ENCODE measurements at places on chromosomes 5 and 9.

DNA sequence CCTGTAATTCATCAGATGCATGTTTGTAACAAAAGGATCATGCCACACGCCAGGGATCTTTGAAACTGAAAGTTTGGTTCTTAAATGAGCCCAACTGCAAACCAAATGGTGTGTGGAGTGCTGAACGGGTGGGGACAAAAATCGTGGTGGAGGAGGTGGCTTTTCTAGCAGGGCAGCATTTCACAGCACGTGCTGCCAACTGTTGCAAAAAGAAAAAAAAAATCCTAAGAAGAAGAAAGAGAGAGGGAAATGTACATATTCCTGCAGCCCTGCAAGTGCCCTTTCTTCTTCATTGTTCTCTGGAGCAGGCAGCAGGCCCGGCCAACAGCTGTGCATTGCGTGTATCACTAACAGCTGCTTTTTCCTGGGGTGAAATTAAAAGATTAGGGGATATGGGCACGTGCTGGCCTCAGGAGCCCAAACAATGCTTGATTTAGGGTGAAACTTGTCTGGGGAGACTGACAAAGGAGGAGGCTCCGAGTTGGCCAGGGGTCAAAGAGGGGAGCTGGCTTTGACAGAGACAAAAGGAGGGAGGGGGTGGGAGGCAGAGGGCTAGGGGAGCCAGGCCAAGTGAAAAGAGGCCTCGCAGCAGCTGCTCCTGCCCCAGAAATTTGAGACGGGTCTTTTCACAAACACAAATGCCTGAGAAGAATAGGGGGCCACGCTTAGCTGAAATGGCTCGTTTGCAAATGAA is 73.0 kb downstream of the GADD45G start:
- no peak for DNase-seq

DNA sequence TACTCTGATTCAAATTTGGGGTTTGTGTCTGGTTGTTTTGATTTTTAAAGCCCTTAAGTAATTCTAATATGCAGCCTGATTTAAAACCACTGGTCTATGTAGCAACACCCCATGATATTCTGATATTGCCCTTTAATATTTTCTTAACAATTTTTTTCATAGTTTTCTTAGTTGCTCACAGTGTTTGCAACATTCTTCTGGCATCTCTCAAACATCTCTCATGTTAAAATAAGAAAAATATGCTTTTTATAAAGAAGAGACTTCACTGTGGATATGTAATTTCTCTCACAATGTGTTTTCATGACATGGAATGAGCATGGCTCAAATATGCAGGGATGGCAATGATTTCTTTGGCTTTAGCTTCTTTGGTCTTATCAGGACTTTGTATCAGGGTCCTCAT is 183.7 kb downstream of the TAF11L14 start:
- no peak for DNase-seq

- DNase-seq: no peak
These were observed at the start of gene MVB12B for GRCh38 chr9:126326228-126327005. Gene MVB12B (plus strand): TSS chr9:126326829. CDS start chr9:126326930, 101 bp downstream.

GRCh38 chr5:59487772-59488729 is 405.5 kb downstream of the PDE4D start:
- no peak for DNase-seq

DNA sequence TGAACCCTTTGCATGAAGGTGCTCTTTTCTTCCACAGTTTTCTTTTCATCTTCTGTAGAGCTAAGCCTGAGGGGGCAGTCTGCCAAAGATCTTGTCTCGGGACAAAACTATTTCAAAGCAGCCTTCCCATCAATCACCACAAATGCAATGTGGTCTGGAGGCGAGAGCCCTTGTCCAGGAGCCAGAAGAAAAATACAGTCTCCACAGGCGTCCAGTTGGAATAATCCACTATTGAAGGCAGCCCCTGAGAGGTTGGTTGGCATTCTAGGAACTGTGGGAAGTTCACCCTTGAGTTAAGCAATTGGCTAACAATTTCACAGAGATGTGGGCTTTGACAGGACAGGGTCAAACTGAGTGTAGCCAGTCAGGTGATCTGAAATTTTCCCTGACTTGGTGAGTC is 72.0 kb downstream of the SEMA6A start:
- DNase-seq: no peak

Data from foreskin melanocyte (primary cell).